ENCODE measurements at places on chromosomes 1 and 21.

GRCh38 chr1:93081716-93082115 is 2.6 kb downstream of the MTF2 start:
- peak; percentile 90 for DNase-seq

GRCh38 chr21:44681861-44682579 is at the start of gene KRTAP12-1:
Gene KRTAP12-1, minus strand, starts transcription at chr21:44682163. Its CDS starts 40 bp downstream, at chr21:44682123.
- DNase-seq, result no peak

- no peak for DNase-seq
These were observed 20.6 kb downstream of the SLX9 start for GRCh38 chr21:44960141-44961092.

- DNase-seq, result no peak
These were observed 860 bp upstream of the SHCBP1L start for GRCh38 chr1:182953826-182954225.

DNA sequence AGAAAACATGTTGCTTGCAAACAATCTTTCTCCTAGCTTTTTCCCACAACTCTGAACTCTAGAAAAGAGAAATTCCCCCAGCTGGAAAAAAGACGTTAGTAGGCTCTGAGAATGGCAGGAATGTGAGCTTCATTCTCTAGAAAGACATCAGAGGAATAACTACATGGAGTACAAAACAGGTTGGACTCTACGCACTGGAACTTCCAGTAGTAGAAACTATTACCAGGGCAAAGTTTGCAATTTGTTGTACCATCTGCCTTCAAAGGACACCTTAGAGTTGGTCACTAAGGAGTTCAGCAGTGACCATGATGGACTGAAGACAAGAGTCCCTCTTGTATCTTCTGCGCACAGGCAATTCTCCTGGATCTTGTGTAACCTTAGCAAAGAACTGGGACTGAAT is 60.9 kb downstream of the SLC35D1 start:
- DNase-seq, result no peak

DNA sequence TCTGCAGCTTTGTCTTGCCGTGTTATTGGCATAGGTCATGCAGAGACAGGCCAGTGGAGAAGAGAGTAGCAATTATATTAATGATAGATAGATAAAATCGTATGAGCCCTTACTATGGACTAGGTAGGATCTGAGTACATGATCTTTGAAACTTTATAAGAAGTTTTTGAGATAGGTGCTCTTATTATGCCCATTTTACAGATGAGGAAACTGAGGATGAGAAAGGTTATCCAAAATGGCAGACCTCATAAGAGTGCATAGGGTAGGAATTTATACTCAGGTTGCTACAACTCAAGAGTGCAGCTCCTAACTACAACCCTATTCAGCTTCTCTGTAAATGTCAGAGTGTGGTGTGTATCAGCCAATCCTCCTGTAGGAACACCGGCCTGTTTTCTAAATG is 89.6 kb downstream of the SLC35F3 start:
- DNase-seq, result no peak

DNA sequence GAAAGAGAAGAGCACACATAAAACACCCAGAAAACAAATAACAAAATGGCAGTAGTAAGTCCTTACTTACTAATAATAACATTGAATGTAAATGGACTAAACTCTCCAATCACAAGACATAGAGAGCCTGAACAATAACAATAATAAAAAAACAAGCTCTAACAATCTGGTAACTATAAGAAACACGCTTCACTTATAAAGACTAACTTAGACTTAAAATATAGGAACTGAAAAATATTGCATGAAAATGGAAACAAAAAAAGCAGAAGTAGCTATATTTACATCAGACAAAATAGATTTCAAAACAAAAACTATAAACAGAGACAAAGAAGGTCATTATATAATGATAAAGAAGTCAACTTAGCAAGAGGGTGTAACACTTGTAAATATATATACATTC is 83.1 kb upstream of the LYPLAL1 start:
- DNase-seq, result no peak

DNA sequence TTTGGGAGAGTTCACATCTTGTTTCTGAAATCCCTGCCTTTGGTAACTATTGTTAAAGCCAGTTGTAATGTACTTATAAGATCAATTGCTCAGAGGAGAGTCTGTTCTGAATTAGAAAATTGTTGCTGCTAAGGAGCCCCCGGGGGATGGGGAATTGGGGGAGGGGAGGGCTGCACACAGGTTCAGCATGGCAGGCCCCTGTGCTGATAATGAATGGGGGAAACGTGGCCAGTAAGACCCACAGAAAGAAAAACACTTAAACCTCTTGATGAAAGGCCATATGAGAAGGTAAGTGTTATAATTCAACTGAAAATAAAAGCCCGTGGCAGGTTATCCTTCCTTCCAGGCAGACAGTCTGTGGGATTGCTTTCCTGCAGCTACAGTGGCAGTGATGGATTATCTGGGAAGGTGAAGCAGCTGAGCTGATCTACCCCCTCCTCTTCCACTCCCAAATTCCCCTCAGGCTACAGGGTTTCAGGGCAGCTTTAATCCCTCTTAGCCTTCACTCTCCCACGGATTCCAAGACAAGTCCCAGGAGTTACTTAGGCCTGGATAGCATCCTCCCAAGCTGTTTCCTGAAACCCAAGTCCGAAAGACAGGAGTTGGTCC is 398.8 kb downstream of the TBX15 start:
- no peak for DNase-seq

DNA sequence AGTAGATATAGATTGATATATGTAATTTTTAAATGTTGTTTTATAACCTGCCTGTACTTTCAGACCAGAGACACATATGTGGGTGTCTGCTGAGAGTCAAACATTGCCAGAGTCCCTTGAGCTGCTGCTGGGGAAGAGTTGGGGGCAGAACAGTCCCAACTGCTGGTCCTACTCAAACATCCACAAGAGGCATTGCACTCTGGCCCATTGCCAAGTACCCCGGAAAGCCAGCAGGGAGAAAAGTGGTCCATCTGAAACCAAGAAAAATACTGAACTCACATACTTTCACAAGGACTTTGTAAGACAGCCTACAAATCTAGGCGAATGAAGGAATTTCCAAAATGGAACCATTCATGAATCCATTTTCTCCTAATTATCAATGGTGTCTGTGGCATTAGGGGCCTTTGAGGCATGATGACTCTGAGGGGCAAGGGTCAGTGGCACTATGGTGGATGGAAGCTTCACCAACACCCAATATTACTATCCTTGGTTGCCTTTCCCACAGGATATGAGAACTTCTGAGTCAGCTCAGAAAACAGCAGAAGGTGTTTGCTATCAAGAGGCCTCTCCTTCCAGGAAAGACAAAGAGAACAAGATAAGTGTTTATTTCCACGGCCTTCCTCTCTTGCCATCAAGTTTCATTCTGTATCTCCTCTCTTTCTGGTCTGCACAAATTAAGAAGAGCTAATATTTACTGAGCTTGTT is 7.3 kb upstream of the TBX15 start:
- peak; percentile 23 for DNase-seq

All from ELR (cell line).